RCC 7860 (cell line): ENCODE measurements at places on chromosomes 7 and 10.

DNA sequence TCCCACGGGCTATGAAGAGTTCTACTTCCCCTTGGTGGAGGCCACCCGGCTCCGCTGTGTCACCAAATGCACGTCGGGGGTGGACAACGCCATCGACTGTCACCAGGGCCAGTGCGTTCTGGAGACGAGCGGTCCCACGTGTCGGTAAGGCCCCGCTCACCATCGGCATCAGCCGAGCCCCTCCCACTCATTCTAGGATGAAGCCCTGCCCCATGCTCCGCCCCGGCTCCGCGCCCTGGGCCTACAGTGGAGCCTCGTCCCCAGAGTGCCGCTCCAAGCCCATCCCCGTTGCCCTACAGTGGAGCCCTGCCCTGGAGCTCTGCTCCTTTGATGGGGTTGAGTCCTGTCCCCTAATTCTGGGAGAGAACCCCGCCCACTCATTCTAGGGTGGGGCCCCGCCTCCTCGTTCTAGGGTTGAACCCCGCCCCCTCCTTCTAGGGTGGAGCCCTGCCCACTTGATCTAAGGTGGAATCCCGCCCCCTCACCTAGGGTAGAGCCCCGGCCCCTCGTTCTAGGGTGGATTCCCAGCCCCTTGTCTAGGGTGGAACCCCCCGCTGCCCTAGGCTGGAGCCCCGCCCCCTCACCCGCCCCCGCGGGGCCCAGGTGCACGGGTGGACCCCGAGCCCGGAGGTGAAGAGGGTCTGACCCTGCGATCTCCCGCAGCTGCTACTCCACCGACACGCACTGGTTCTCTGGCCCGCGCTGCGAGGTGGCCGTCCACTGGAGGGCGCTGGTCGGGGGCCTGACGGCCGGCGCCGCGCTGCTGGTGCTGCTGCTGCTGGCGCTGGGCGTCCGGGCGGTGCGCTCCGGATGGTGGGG, 3.4 kb upstream of the MUC12 start:
- DNase-seq: peak; percentile 31

- no peak for DNase-seq
Measured at GRCh38 chr10:11082526-11082925, 64.9 kb downstream of the CELF2 start.

DNA sequence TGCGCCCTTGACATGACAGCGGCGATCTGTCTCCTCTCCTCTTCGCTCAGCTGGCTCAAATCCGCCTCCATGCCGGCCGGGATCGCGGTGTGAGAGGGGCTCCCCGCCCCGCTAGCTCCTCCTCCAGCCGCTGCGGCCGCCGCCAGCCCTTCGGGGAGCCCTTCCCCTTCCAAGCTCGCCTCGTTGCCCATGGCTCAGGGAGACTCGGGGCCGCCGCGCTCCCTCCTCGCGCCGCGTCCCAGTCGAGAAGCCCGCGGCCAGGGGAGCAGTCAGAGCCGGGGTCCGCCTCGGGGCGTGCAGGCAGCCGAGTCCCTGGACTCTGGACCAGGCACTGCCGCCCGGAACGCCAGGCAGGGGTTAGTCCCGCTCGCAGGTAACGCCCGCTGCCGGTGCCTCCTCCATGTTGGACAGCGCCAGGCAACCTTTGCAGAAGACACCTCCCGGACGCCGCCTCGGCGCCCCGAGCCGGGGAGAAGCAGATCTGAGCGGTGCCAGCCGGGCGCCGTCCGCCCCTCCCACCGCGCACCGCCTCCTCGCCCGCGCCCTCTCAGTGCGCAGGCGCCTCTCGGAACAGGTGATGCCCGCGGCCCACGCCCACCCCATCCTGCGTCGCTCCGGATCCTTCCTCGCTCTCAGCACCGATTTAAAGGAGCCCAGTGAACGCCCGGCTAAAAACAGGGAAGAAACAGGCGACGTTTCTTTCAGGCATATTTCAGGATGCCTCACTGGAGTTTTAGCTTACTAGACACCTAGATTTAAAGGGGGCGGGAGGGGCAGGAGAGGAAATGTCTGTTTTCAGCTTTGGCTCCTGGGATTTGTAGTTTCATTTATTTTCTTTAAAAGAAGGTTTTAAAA, at the start of gene PCLO:
Gene PCLO, minus strand, starts transcription at position 483 of the 855 bp plus-strand sequence. Its CDS starts 292 bp downstream, at position 191.
- peak; percentile 66 for DNase-seq

GRCh38 chr10:60942788-60943315, 1.1 kb downstream of the RHOBTB1 start:
- DNase-seq: no peak

- peak; percentile 56 for DNase-seq
Measured at GRCh38 chr10:17029581-17030271, 99.9 kb downstream of the CUBN start.
